ENCODE measurements at places on chromosomes 12 and 14.

DNA sequence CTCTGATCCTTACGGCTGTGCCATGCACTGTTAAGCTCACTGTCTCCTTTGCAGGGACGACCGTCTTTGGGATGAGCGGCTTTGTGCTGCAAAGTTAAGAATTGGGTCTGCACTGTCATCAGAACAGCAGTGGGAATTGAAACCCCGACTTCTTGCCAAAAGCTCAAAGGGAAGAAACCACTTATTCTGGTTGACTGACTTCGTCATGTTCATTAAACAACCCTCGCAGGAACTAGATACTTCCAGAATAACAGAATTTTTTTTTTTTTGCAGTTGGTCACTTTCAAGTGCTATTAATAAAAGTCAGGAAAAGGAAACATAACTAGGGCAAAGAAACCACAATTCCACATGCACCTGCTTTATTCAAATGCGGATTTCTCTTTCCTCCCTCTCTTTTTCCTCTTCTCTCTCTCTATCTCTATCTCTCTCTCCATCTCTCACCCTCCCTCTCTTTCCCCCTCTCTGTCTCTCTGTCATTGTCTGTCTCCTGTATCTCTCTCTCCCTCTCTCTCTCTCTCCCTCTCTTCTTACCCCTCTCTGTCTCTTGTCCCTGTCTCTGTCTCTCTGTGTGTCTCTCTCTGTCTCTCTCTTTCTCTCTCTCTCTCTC lies 12.3 kb upstream of the GLT1D1 start:
- no peak for DNase-seq

DNA sequence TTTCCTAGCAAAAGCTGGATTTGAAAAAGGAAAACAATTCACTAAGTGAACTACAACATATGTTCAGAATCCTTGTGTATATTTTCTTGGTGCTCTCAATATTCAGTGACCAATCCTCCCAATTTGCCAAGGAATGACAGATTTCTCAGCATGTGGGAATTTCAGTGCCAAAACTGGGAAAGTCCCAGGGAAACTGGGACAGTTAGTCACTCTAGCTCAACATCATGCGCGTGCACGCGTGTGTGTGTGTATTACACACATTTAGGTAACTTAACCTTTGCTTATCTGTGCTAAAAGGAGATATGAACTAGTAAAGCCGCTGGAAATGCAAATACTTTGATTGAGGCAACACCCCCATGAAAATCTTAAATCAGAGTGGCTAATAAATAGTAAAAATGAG lies 26.1 kb upstream of the SLC6A13 start:
- no peak for DNase-seq

DNA sequence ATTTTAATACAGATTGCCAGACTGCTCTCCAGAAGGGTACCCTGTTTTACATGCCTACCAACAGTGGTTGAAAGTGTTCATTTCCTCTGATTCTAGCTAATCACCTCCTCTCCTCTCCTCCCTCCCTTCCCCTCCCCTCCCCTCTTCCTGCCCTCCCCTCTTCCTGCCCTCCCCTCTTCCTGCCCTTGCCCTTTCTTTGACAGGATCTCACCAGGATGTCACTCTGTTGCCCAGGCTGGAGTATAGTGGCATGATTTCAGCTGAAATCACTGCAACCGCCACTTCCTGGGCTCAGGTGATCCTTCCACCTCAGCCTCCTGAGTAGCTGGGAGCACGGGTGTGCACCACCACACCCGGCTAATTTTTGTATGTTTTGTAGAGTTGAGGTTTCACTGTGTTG lies 24.7 kb downstream of the APAF1 start:
- DNase-seq: no peak

- DNase-seq: no peak
These were observed 52.3 kb downstream of the POLR3B start for GRCh38 chr12:106409878-106410277.

DNA sequence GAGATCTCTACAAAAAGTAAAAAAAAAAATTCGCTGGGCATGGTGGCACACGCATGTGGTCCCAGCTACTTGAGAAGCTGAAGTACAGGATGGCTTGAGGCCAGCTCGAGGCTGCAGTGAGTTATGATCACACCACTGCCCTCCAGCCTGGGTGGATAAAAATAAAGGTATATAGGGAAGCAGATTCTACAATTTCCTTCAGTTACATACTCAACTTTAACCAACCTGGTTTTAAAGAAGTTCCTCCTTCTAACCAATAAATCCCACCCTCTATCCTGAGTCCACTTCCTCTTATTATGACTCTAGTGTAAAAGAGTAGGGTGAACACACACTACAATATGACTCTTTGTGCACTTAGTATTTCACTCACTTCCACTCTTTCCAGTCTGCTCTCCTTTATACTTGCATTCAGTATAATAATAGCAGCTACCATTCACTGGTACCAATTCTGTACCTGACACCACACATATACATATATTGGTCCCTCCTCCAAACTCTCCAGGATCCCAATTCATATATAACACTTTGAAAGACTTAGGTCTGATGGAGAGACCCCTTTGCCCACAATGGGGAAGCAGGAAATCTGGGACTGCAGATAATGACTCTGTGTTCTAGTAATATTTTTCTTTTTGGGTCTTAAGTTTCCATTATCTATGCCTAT lies 2.3 kb downstream of the ARF3 start:
- no peak for DNase-seq

GRCh38 chr14:75543253-75543652 lies 21.0 kb downstream of the BATF start:
- no peak for DNase-seq

DNA sequence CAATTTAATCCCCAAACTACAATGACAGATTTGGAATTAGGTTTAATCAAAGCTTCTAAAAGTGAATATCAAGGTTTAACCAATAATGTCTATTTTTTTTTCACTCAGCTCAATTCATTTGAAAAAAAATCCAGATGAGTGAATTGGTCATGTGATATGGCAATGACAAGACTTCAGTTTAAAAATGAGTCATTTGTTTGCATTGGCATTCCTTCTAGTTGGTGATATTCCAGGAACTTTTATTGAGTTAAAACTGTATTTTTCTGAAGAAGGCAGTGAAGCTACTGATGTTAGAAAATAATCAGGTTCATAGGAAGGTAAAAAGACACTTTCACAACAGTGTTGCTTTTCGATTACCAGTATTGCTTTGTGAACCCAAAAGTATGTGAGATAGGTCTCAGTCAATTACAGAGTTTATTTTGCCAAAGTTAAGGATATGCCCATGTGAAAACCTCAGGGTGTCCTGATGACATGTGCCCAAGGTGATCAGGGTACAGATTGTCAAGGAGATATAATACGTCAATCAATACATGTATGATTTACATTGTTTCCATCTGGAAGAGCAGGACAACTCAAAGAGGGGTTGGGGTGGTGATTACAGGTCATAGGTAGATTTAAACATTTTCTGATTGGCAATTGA lies 1214.9 kb downstream of the GALC start:
- no peak for DNase-seq

- no peak for DNase-seq
These were observed 842 bp downstream of the OAS2 start for GRCh38 chr12:112979041-112979680.

DNA sequence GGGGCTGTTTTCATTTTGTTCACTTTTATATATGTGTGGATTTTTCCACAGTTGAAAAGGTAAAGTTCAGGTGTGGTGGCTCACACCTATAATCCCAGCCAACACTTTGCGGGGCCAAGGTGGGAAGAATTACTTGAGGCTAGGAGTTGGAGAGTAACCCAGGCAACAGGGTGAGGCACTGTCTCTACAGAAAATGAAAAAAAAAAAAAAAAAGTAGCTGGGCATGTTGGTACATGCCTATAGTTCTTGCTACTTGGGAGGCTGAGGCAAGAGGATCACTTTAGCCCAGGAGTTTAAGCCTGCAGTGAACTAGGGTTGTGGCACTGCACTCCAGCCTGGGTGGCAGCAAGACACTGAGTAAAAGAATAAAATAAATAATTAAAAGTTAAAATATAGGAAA lies 326.5 kb downstream of the NAV3 start:
- DNase-seq: no peak

DNA sequence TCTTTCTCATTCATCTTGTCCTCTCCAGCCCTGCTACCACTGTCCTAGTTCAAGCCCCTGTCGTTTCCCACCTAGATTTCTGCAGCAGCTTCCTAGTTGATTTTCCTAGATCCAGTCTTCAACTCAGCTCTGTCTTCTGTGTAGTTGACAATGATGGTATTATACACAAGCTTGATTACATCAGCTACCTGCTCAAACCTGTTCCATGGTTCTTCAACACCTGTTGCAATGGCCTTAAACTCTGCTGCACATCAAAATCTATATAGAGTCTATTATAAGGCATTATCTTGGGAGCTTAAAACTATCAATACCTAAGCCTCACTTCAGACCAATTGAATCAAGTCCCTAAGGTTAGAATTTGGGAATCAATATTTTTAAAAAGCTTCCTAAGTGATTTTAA lies 71.7 kb upstream of the PELI2 start:
- DNase-seq: no peak

DNA sequence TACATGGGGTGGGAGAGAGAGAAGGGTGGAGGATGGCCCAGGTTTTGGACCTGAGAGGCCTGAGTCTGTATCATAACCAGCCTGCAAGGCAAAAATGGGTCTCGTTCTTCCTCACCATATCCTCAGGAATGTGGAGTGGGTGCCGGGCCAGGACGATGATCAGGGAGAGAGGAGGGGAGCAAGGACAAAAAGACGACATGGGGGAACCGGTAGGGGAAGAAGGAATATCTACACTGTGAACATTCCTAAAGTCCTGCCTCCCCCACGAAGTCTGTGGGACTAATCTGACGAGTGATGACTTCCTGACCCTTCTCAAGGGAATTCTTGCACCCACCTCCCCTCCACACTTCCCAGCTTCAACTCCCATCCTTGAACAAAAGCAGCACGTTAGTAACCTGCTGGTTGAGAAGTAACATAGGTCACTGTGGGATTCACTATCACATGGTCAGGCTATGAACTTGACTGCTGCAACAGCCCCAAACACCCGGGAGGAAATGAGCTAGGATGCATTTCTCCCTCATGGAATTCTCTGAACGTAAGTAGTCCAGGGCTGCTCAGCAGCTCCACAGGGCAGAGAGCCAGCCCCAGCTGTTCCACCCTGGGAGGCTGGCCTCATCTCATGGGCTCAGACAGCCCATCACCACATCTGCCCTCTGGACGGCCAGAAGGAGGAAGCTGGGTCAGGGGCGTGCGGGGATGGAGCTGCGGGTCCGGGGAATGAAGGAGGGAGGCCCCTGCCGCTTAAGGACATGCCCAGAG lies 36.8 kb upstream of the VWF start:
- no peak for DNase-seq

DNA sequence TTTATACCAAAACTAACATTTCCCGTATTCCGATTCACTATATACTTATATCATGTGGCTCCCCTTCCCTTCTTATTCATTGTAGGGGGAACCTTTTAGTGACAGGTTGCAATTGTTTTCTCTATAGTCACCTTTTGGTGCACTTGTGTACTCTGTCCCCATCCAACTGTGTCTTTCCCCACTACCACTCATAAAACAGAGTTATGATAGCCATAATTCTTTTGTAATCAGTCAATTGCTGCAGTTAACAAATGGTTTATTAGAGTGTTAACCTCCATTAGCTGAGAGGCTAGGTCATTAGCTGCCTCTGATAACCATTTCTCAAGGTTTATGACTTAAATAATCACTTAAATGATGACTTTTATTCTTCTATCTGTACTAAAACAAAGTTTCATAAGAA lies 338.1 kb upstream of the SEL1L start:
- no peak for DNase-seq

GRCh38 chr12:130813436-130813835 lies 25.6 kb downstream of the STX2 start:
- DNase-seq: peak; percentile 27

GRCh38 chr14:94364037-94364436 lies 24.4 kb downstream of the SERPINA1 start:
- DNase-seq: no peak

GRCh38 chr12:21026302-21026701 lies 104.7 kb upstream of the SLCO1B1 start:
- no peak for DNase-seq

- DNase-seq: no peak
These were observed 157.5 kb downstream of the PLCZ1 start for GRCh38 chr12:18580291-18580690.

DNA sequence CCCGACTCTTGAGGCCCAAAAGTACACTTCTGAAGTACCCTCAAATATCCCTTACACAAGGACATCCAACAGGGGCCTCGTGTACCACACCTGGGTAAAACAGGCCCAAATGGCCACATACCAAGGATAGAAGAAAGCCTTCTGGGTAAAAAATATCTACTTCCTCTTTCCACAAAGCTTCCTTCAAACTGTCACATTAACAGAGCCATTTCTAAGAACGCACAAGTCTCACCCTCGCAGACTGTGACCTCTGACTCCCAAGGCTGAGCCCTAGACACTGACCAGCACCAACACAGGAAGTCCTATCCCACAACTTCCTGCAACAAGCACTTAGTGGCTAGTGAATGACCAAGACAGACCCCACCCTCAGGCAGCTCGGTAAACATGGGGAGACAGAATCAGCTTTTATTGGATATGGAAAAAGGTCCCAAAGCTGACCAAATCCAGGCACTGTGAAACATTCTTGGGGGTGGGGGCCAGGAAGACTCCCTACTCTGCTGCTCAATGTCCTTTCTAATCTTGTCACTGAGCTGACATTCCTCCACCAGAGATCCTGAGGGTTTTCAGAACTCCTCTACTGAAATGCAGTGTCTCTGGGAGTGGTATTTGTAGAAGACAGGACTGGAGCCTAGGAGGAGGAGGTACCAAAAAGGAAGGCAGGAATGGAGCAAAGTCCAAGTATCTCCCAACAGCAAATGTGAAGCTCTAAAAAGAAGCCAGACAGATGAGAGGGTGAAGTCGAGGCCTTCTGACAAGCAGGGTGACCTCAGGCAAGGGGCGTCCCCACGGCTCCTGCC lies 15.9 kb downstream of the KCTD10 start:
- DNase-seq: no peak

GRCh38 chr12:112830901-112831300 lies 39.4 kb downstream of the RPH3A start:
- DNase-seq: no peak

- DNase-seq: no peak
These were observed 52.1 kb downstream of the SLC15A4 start for GRCh38 chr12:128771681-128772080.

- no peak for DNase-seq
These were observed 43.1 kb downstream of the PRKAB1 start for GRCh38 chr12:119710965-119711551.

DNA sequence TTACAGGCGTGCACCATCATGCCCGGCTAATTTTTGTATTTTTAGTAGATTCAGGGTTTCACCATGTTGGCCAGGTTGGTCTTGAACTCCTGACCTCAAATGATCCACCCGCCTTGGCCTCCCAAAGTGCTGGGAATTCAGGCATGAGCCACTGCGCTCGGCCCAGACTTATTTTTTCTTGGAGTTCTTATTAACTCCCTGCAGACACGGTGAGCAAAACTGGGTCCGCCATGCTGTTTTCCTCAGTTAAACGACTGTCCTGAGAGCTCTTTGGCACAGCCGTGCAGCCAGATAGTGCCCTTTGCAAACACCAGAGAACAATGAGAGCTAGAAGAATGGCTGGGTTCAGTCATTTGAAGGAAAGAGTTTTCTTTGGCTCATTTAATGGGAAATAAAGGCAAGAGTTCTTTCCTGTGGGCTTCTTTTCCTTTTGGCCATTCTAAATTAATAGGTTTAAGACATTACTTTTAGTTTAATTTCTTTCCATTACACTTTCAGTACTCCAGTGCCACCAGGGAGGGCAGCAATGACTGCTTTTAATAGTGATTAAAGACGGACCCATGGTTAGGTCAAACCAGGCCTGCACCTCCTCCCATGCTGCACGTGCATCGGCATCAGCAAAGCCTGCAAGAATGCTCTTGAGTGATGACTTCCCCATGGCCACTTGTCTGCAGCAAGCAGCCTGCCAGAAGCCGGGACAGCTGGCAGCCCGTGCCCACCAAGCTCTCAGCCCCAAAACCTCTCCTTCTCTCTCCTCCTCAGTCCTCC lies 60.7 kb downstream of the VCPKMT start:
- no peak for DNase-seq

Data from endothelial cell (in vitro differentiated cells).